ENCODE measurements at places on chromosomes 12 and 14.

DNA sequence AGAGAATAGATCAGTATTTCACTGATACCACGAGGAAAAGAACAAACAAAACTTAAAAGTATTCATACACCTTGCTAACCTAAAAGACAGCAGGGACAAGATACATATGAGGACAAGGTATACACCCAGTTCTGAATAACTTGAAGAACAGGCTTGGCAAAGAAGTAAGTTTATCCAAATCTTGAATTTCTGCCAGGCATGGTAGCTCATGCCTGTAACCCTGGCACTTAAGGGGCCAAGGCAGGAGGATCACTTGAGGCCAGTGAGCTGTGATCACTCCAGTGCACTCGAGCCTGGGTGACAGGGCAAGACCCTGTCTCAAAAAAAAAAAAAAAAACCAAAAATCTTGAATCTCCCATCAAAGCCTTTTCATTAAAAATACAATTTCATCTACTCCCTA lies 25.0 kb downstream of the EIF2S1 start:
- no peak for DNase-seq

DNA sequence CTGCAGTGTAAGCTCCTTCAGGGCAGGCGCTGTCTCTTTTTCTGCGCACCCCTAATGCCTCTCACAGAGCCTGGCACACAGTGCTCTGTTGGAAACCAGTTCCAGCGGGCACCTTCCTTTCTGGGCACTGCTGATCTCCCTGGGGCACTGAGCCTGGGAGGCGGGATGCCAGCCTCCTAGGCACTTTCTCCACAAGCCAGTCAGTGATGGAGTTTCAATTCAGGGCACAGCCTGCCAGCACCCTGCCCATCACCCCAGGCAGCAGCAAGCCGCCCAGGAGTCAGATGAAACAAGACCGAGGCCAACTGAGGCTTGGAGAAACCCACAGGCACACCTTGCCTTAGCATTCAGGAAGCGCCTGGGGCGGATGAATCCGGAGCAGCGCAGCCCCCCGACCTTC lies 5.7 kb upstream of the CTDSP2 start:
- DNase-seq, result no peak

DNA sequence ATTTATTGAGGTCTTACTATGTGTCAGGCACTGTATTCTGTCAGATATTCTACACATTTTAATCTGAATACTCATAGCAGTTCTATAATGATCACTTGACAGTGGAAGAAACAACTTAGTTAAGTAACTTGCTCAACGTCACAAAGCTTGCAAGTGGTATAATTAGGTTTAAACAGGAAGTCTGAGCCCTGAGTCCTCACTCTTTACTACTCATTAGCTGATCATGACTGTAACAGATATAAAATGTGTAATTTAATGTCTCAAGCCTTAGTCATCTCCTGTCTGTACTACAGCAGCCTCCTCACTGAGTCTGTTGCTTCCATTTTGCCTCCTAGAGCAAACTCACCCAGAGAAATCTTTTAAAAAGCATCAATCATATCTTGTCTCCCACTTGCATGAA lies 38.9 kb downstream of the PPP4R4 start:
- DNase-seq, result no peak

GRCh38 chr14:33592297-33592696 lies 358.6 kb downstream of the EGLN3 start:
- DNase-seq, result no peak

- DNase-seq, result no peak
These were observed 4.7 kb downstream of the CHD4 start for GRCh38 chr12:6602526-6602925.

GRCh38 chr14:26595926-26596542 lies 1.8 kb downstream of the NOVA1 start:
- DNase-seq, result no peak

GRCh38 chr12:92654929-92655328 lies 47.9 kb upstream of the PLEKHG7 start:
- no peak for DNase-seq

- no peak for DNase-seq
These were observed 23.4 kb downstream of the DUSP16 start for GRCh38 chr12:12539028-12539810.

DNA sequence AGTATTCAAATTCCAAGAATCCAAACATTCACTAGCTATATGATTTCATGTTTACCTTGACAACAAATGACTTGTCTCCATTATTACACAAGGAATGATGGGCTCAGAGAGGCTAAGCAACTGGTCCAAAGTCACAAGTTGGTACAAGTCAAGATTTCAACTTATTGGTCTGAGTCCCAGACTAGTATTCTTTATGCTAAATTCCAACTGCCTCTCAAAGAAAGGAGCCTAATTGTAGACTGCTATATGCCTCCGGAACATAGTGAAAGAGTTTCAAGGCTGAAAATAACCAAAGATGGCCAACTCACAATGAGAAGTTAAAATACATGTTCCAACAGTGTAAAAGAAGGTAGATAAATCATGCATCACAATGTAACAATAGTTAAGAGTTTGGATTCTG lies 7.5 kb downstream of the BTG1 start:
- DNase-seq, result no peak

GRCh38 chr12:109758426-109759420 lies 45.1 kb downstream of the FAM222A start:
- no peak for DNase-seq

DNA sequence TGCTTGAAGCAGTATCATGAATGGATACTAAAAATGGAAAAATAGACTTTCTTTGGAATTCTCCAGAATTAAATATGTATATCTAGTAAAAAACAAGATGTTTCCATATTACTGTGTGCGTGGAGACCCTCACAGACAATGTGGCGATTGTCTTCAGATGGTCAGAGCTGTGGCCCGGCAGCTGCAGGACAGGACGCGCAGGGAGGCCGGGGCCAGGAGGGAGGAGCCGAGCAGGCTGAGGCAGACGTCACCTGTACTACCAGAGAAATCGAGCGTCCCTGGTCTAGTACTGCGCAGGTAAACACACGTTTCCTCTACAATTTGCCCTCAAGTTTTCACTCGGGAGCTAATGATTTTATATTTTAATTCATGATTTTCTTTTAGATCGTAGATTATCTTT lies 22.8 kb downstream of the DDX51 start:
- DNase-seq, result no peak

DNA sequence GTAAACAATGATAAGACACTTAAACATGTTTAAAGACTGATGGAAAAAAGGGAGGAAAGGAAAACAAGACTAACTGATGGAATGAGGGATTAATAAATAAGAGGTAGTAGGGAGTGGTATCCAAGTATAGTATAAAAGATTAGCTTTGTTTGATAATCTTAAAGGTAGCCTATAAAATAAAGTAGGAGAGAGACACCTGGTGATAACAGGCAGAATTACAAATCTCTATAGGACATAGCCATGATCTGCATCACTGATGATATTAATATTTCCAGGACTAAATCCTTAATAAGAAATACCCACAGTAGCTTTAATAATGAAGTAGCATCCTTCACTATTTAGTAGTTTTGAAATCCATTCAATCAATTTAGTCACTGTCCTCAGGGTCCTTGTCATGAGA lies 30.4 kb downstream of the DLGAP5 start:
- DNase-seq, result no peak

GRCh38 chr12:510071-510825 lies 50.5 kb downstream of the B4GALNT3 start:
- DNase-seq, result no peak

DNA sequence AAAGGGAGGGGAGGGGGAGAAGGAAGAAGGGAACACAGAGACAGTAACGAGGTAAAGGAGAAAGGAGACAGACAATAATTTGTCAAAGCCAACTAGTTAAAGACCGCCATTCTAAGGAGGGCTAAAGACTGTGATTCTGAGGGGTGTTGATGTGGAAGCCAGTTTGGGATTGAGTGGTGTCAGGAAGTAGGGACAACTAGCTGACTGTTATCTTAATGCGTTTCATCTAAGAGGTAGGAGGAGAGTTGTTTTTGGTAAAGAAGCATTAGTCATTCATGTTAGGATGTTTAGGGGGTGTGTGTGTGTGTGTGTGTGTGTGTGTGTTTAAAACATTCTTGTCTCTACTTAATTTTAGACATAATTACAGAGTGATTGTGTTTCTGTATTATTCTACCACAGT lies 95.0 kb downstream of the INSM2 start:
- DNase-seq, result no peak

DNA sequence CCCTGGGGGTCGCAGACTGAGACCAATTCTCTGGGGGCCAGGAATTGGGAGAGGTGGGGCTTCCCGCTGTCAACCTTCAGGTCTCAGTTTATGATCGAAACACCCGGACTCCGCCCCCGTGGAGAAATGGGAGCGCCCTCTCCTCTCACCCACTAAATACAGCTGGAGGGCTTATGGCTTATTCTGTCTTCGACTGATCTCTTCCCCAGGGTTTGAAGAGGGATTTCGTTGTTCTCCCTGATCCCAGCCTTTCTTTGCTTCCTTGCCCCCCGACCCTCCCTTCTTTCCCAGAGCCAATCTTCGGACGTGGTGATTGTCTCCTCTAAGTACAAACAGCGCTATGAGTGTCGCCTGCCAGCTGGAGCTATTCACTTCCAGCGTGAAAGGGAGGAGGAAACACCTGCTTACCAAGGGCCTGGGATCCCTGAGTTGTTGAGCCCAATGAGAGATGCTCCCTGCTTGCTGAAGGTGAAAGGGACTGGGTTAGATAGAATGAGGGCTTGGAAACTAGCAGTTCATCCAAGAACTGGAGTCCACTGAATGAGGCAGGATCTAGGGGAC lies 607 bp downstream of the OS9 start:
- no peak for DNase-seq

DNA sequence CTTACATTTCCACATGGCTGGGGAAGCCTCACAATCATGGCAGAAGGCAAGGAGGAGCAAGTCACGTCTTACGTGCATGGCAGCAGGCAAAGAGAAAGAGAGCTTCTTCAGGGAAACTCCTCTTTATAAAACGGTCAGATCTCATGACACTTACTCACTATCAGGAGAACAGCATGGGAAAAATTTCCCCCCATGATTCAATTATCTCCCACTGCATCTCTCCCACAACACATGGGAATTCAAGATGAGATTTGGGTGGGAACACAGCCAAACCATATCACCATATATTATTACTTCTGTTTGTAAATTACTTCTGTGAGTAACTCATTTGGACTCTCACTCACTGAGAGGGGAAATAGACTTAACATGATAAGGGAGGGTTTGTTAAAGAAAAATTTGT lies 1496.8 kb upstream of the TMEM132C start:
- no peak for DNase-seq

GRCh38 chr12:46677749-46678148 lies 148.0 kb downstream of the SLC38A4 start:
- DNase-seq, result no peak

DNA sequence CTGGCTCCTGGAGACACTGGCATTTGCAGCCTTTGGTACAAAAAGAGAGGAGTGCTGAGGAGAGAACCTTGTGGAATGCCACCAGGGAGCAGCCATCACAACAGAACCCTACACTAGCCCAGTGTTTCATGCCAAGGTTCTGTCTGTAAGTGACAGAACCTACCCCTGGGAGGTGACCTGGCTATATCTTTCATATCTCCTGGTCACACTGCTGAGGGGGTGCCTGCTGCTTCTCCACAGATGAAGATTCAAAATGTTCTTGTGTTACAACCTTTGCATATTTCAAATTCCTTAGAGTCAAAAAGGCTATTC lies 12.7 kb upstream of the EIF4B start:
- DNase-seq, result no peak

GRCh38 chr14:28340816-28341215 lies 425.8 kb upstream of the FOXG1 start:
- DNase-seq, result no peak

DNA sequence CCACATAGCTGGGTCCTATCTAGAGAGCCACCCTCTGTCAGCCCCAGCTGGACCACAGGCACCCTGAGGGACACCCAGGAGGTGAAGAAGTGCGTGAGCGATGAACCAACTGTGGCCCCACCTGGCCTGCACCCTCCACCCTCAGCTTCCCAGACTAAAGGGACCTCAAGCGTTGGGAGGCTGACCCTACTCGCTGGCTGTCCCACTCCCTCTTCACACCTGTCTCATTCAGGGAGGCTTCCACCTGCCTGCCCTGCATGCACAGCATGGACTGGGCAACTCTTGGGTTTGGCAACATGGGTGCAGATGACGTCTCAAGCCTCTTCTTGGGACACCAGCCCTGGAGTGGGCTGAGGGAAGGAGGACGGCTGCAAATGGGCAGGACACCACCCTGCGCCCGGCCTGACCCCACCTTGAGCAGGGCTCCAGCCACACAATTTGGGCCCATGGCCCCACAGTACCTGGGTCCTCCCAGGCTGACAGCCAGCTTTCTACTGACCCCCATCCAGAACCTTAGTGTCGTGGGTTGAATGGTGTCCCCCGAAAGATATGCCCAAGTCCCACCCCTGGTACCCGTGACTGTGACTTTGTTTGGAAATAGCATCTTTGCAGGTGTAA lies 2.1 kb downstream of the TMEM179 start:
- DNase-seq, result no peak

DNA sequence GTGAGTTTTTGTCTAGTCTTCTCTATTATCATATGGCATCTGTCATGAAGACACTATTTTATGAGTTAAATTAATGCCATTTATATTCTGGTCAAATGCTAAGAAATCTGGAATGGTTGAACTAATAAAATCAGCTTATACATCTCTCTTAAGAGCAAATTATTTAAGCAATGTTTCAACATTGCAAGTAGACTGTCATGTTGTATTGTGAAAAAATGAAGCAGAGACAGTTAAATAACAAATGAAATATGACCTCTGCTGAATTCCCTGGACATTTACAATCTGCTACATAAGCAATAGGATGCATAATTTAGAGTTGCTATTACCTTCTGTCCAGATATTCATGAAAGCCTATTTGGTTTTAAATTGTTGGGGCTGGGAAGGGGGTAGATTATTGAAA lies 30.6 kb downstream of the NAV3 start:
- no peak for DNase-seq

DNA sequence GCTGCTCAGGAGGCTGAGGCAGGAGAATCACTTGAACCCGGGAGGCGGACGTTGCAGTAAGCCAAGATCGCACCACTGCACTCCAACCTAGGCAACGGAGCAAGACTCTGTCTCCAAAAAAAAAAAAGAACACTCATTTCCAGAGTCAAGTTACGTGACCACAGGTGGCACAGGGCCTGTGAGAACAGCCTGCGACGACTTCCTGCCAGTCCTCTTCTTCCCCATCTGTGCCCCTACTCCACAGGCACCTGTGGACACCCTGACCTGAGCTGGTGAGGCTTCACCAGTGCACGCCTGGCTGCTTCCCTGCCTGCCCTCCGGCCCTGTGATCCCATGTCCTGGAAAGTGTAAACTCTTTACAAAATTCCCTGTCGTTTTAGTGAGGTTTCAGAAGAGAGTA lies 77.7 kb downstream of the PPP2R5C start:
- no peak for DNase-seq

DNA sequence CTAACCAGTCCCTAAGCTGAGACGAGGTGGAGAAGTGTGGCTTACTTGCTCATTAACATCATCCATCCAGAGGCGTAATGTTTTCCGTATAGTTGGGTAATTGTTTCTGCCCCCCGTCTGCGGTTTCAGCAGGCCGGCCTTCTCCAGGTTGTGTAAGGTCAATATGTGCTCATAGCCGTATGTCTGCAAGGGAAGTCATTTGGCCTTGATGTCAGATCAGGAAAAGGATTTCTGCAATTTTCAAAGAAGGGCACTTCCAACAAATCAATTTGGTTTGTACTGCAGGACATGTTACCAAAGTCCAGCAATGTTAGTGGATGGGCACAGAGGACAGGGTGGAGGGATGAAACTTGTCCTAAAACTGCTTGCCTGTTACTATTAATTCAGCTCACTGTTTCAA lies 9.9 kb upstream of the DIABLO start:
- no peak for DNase-seq

GRCh38 chr12:116241157-116241759 lies 36.2 kb downstream of the MED13L start:
- no peak for DNase-seq
